Stimulated activated CD4-positive, alpha-beta T cell treated with anti-CD3 and anti-CD28 coated beads, Interleukin-4, amount 100 ng/mL, for 48 hours (primary cell): ENCODE measurements at places on chromosomes 16 and 17.

- no peak for DNase-seq
These were observed 6.0 kb upstream of the NT5M start for GRCh38 chr17:17297217-17297616.

DNA sequence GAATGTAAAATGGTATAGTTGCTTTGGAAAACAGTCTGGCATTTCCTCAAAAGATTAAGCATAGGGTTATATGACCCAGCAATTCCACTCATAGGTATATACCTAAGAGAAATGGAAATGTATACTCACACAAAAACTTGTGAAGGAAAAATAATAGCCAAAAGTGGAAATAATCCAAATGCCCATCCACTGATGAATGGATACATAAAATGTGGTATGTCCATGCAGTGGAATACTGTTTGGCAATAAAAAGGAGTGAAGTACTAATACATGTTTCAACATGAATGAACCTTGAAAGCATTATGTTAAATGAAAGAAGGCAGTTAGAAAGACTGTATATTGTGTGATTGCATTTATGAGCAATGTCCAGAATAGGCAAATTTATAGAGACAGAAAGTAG is 25.1 kb downstream of the NUP93 start:
- no peak for DNase-seq

GRCh38 chr16:13795131-13795530 is 124.8 kb upstream of the ERCC4 start:
- no peak for DNase-seq

GRCh38 chr17:39461926-39462569 is 762 bp downstream of the CDK12 start:
- no peak for DNase-seq

- no peak for DNase-seq
These were observed 21.0 kb upstream of the SLC12A3 start for GRCh38 chr16:56844056-56844455.
